ENCODE measurements at places on chromosomes 2 and 18. TPM values are rescaled to one million over a fixed set of nuclear protein-coding genes. Genes with fewer than 3 reads are reported as not detected.

- no peak overlapping the region for H3K4me3 ChIP-seq
- peaks cover 65% of the 10 kb centered on the region for H3K36me3 ChIP-seq
- H3K27ac ChIP-seq, result peak overlapping the region; percentile 27
- DNase-seq, result no peak
- H3K27me3 ChIP-seq, result no peaks in the 10 kb centered on the region
Measured at GRCh38 chr2:190996947-190997346, 17.0 kb downstream of the STAT1 start.

The LYPD1 gene
- not detected for polyA plus RNA-seq

GRCh38 chr2:144936442-144936841 lies 416.5 kb upstream of the ZEB2 start:
- H3K4me3 ChIP-seq, result no peak overlapping the region
- no peak overlapping the region for H3K27ac ChIP-seq
- no peaks in the 10 kb centered on the region for H3K27me3 ChIP-seq
- no peak for DNase-seq
- H3K36me3 ChIP-seq, result no peaks in the 10 kb centered on the region

- H3K27ac ChIP-seq, result no peak overlapping the region
- H3K27me3 ChIP-seq, result peaks cover 5% of the 10 kb centered on the region
- no peak for DNase-seq
- H3K4me3 ChIP-seq, result no peak overlapping the region
Measured at GRCh38 chr2:234885118-234885517, 66.7 kb upstream of the SH3BP4 start.

The RND3 gene
- polyA plus RNA-seq, result not detected

The CAB39 gene
- polyA plus RNA-seq, result 79.4 TPM

GRCh38 chr2:22957446-22957845 lies 427.5 kb upstream of the KLHL29 start:
- no peaks in the 10 kb centered on the region for H3K27me3 ChIP-seq
- no peak for DNase-seq
- no peaks in the 10 kb centered on the region for H3K36me3 ChIP-seq
- no peaks in the 10 kb centered on the region for H3K4me1 ChIP-seq

The GATA6 gene
- polyA plus RNA-seq, result not detected

GRCh38 chr2:12718015-12718671 lies 1.4 kb downstream of the TRIB2 start:
- H3K4me3 ChIP-seq, result peak overlapping the region; percentile 86
- H3K27me3 ChIP-seq, result no peaks in the 10 kb centered on the region
- H3K27ac ChIP-seq, result peak overlapping the region; percentile 88
- H3K36me3 ChIP-seq, result peaks cover 24% of the 10 kb centered on the region
- DNase-seq, result peak; percentile 44
- peaks cover 20% of the 10 kb centered on the region for H3K4me1 ChIP-seq

- no peak for DNase-seq
- H3K4me1 ChIP-seq, result peaks cover 3% of the 10 kb centered on the region
- no peaks in the 10 kb centered on the region for H3K27me3 ChIP-seq
- no peak overlapping the region for H3K27ac ChIP-seq
- H3K36me3 ChIP-seq, result no peaks in the 10 kb centered on the region
- H3K4me3 ChIP-seq, result no peak overlapping the region
Measured at GRCh38 chr2:110813896-110814295, 81.5 kb downstream of the ACOXL start.

- H3K4me3 ChIP-seq, result no peak overlapping the region
- DNase-seq, result no peak
- peaks cover 6% of the 10 kb centered on the region for H3K4me1 ChIP-seq
- H3K36me3 ChIP-seq, result no peaks in the 10 kb centered on the region
- H3K27ac ChIP-seq, result no peak overlapping the region
Measured at GRCh38 chr2:215430528-215431187, 5.2 kb downstream of the FN1 start.

The CHRNG gene
- 0.10 TPM for polyA plus RNA-seq

- no peaks in the 10 kb centered on the region for H3K36me3 ChIP-seq
- no peak overlapping the region for H3K4me3 ChIP-seq
- no peak for DNase-seq
- no peaks in the 10 kb centered on the region for H3K4me1 ChIP-seq
- no peak overlapping the region for H3K27ac ChIP-seq
- H3K27me3 ChIP-seq, result no peaks in the 10 kb centered on the region
Measured at GRCh38 chr2:33247365-33247764, 229.1 kb upstream of the RASGRP3 start.

- H3K4me3 ChIP-seq, result no peak overlapping the region
- no peaks in the 10 kb centered on the region for H3K36me3 ChIP-seq
- no peaks in the 10 kb centered on the region for H3K27me3 ChIP-seq
- H3K4me1 ChIP-seq, result no peaks in the 10 kb centered on the region
Measured at GRCh38 chr2:8296306-8296705, 385.6 kb upstream of the ID2 start.

- H3K4me1 ChIP-seq, result peaks cover 17% of the 10 kb centered on the region
- no peak for DNase-seq
- no peaks in the 10 kb centered on the region for H3K36me3 ChIP-seq
- no peak overlapping the region for H3K27ac ChIP-seq
Measured at GRCh38 chr2:241302759-241303651, 12.5 kb downstream of the HDLBP start.

- no peak overlapping the region for H3K27ac ChIP-seq
- no peak overlapping the region for H3K4me3 ChIP-seq
- DNase-seq, result no peak
Measured at GRCh38 chr2:236675526-236675925, 105.9 kb downstream of the ACKR3 start.
